ENCODE measurements at places on chromosomes 13 and 19.

DNA sequence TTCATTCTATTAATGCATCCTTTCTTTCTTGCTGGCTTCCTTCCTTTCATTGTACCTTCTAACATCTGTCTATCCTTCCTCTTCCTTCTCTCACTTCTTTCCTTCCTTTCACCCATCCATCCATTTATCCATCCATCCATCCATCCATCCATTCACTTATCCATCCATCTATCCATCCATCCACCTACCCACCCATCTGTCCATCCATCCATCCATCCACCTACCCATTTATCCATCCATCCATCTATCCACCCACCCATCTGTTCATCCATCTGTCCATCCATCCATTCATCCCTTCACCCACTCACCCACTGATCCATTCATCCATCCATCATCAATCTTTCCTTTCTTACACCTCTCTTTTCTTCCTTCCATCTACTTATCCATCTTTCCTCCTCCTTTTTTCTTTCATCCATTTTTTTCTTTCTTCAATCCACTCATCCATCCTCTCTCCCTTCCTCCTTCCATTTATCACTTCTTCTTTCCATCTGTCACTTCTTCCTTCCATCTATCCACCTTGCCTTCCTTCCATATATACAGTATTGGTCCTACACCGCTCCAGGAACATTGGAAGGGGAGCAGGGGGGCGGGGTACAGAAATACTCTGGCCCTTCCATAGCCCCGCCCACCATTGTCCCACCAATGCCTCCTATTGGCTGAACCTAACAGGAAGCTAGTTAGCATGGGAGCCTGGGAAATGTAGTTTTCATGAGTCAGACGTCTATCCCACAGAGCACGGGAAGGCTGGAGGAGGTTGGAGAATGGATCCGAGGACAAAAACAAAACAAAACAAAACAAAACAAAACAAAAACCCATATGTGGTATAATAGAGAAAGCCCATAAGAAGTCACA, 45.9 kb downstream of the MBD3L1 start:
- no peak for DNase-seq

GRCh38 chr13:95741584-95742563, 64.9 kb downstream of the DNAJC3 start:
- no peak for DNase-seq

GRCh38 chr13:42258747-42259146, 13.2 kb upstream of the AKAP11 start:
- DNase-seq, result no peak

GRCh38 chr13:83780227-83780626, 102.0 kb downstream of the SLITRK1 start:
- DNase-seq, result no peak

- no peak for DNase-seq
These were observed 18.7 kb downstream of the PPP5C start for GRCh38 chr19:46365561-46365960.
